ENCODE measurements at places on chromosomes 2 and 18.

- no peak for DNase-seq
These were observed 259.1 kb downstream of the TWIST2 start for GRCh38 chr2:239106966-239107365.

DNA sequence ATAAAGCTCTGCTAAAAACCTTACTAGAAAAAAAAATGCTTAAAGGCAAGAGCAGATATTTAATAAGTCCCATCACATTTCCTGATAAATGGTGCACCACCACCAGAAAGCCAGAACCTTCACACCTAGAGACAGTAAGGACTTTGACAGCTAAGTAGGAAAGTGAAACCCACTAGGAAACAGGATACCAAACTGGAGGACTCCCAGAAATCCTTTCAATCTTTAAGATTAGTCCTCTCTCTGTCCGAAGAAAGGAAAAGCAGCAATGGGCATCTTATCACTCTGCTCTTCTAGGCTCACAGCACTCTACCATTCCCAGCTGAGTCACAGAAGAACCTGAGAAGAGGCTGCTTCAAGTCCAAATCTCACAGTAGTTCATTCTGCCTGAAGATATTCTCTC lies 3.7 kb downstream of the DYM start:
- DNase-seq, result no peak

- peak; percentile 35 for DNase-seq
These were observed 27.5 kb downstream of the SIX2 start for GRCh38 chr2:44981714-44982108.

DNA sequence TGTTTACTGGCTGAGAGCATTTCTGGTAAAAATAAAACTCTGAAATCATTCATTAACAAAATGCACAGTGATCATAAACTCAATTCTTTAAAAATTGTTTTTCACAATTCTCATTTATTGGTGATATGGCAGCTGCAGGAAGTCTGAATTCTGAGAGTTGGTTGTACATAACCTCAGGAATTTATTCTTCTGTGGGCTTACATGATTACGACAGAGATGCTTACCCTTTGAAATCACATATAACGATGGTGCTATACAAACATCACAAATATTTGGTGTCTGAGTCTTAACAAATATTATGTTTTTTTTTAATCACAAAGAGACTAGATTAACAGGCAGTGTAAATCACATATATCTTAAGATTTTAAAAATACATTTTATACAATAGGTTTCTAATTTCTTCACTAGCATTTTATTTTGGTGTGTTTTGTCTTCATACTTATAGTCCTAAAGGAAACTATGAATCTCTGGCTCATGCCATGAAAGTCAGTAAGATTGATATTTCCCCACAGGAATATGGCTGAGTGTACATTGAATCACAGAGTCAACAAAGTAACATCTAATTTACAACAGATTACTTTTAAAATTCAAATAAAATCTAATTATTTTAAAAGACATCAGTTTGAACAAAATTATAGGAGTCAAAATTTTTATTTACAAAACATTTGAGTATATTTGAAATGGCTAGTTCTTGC lies 318.8 kb upstream of the THUMPD2 start:
- DNase-seq, result no peak

DNA sequence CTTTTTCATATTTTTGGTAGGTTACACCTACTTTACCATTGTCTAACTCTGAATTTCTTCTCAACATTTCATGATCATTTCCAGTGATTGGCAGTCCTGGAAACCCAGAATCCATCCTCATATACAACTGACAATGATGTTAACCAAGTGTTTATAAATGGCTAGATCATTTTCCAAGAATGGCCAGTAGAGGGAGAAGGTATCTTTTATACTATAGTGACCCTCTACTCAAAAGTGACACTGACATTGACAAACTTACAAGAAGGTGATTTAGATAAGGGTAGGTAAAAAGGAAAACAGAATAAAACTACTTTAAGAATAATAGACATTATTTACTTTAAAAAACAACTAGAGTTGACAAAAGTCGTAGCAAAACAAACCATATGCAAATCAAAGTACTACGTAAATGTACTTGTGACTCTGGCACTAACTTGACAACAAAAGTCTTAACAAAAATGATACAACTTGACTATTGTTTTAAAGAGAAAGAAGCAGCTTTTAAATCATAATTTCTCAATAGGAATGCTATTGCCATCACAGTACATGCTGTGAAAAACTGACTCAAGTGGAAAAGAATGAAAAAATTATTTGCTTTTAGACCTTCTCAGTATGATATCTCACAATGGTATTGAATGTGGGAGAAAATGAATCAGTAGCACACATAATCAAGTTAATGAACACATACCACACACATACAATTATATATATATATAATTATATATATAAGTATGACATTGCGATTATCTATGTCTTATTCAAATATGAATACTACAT lies 76.6 kb upstream of the GRB14 start:
- DNase-seq, result no peak

DNA sequence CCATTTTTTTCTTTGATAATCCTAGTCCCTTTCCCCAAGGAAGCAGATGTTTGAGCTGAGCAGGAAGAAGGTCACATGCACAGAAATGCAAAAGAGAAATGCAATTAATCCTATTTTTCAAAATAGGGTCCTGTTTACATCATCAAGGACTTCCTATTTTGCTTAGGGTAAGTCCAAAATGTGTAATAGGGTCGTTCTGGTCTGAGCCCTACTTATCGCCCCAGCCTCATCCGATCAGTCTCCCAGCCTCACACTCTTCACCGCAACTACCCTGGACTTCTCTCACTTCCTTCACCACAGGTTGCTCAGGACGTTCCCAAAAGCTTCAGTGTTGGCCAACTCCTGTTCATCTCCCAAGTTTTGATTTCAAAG lies 32.8 kb downstream of the FOSL2 start:
- no peak for DNase-seq

DNA sequence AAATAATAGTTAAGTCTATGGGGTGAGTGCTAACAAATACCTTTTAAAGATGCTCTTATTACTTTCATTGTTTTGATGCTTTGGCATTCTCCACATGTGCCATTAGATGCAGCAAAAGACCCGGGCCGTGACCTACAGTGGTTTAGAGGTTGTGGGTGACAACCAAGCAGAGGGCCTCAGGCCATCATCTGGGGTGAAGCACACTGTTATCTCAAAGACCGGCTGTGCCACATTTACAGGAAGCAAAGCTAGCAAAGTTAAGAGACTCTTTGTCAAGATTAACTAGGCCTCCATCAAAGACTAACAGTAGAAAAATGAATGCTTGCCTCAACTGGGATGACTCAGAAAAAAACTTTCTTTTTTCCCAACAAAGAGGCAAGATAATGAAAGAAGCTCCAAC lies 695.3 kb downstream of the SATB2 start:
- no peak for DNase-seq

Measured in stimulated activated CD8-positive, alpha-beta memory T cell treated with anti-CD3 and anti-CD28 coated beads, Interleukin-15, amount 100 ng/mL, for 48 hours (primary cell).